ENCODE measurements at places on chromosomes 11 and 22. TPM values are rescaled to one million over a fixed set of nuclear protein-coding genes. Genes with fewer than 3 reads are reported as not detected.

Gene NLRP14
- polyA plus RNA-seq: not detected

Gene RAB3IL1
- 31.7 TPM for polyA plus RNA-seq

Gene ESAM
- polyA plus RNA-seq: 65.1 TPM

Gene INS
- not detected for polyA plus RNA-seq

Gene NXPE1
- not detected for polyA plus RNA-seq

Data from hindlimb muscle (tissue), 1 donor.